Suprapubic skin (tissue), 4 donors: ENCODE measurements at places on chromosomes 7 and 10. TPM values are rescaled to one million over a fixed set of nuclear protein-coding genes. Genes with fewer than 3 reads are reported as not detected.

Gene SPDYE11
- not detected for total RNA-seq

DNA sequence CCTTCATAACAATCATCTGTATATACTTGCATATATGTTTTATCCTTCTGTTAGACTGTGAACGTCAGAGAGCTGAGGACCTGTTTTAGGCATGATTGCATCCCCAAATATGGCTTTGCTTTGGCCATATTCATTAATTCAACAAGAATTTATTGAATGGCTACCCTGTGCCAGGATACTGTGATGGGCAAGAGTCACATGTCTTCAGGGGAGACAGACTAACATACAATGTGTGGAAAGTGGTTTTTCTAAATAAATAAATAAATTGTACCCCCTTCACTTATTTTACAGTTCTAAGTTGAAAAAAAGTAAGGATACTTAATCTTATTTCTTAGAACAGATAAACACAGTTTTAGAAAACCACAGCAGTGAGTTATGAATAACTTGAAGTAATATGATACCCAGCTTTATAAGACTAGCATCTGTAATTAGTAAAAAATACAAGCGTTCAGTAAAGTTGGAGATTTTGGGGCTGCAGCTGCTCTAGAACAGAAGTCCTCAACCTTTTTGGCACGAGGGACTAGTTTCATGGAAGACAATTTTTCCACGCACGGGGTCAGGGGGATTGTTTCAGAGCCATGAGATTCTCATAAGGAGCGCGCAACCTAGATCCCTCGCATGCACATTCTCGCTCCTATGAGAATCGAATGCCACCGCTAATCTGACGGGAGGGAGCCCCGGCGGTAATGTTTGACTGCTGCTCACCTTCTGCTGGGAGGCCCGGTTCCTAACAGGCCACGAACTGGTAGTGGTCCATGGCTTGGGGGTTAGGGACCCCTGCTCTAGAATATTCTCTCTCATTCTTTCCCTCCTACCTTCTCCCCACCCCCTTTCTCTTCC lies 89.4 kb upstream of the MTPN start:
- no peak for DNase-seq

- DNase-seq = no peak
Observed at GRCh38 chr10:118332948-118333710, 9.0 kb downstream of the FAM204A start.

- peak; percentile 37 for DNase-seq
Observed at GRCh38 chr7:144379776-144380384, 23.6 kb downstream of the NOBOX start.

GRCh38 chr7:90709501-90710465 lies 113.7 kb downstream of the CDK14 start:
- no peak for DNase-seq

Gene PPP1R17
- not detected for total RNA-seq

DNA sequence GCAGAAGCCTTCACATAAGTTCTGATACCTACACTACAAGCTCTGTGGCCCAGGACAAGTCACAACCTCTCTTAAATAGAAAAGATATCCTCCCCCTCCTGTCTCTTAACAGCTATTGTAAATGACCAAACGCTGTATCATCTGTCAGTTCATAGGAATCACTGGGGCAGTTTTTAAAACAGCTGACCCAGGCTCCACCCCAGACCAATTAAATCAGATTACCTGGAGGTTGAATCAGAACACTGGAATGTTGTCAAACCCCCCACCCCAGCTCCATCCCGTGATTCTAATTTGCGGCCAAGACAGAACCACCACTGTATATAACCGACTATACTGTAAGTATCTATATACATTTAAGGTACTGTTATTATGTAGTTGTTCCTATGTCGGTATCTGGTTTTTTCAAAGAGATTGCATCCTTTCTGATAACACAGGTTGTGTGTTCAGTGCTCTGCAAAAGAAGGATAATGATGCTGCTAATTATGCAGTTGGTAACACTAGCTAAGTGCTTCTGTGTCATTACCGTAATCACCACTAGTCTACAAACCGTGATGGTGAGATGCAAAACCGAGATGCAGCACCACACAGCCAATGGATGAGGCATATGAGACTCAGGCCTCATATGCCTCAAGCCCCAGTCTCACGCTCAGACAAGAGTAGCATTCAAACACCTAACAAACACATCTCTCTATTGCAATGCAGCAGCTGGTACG lies 47.4 kb downstream of the TNS3 start:
- no peak for DNase-seq

GRCh38 chr7:44307905-44308595 lies 17.3 kb downstream of the CAMK2B start:
- peak; percentile 56 for DNase-seq
